SIG-M5 (cell line): ENCODE measurements at places on chromosomes 12 and 14.

DNA sequence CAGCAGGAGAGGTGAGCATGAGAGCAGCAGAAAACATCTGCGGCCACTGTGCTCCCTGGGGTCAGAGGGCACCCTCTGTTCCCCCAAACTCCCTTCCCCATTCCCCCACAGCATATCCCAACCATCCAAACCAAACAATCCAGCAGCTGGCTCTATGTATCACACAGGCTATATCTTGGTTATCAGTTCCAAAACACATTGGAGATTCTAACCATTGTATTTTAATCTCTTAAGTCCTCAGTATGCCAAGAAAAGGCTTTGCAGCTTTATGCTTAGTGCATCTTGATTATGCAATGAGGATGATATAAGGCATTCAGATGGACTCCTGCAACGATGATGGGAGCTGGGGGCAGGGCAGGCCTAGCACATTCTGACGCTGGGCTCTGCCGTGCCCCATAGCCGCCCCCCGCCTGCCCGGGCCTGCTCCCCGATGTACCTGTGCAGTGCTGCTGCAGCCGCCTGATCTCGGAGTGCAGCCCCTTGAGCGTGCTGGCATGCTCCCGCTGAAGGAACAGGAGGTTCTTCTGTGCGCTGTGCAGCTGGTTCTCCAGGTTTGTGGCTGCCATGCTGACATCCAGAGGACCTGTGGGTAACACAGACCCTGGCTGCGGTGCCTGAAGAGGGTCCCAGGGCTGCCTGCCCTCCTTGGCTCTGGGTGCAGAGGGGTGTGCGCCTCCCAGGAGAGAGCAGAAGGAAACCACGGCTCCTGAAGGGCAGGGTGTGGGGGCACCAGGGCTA lies 29.6 kb downstream of the CCDC92 start:
- no peak for DNase-seq

DNA sequence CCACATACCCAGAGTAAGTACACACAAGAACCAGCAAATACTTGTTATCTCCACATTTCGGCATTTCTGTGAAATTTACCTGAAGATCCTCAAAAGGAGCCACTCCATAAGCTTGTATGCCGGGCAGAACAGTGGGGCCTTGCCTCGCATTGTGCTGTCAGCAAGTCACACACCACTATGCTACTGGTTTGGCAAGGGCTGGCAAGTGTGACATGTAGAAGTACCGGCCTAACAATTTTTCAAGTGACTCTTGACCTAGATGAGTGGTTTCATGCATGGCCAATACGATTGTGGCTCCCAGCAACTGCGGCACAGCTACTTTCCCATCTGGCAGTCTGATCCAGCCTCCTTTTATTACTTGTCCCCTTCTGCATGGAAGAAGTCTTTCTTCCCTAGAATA lies 69.8 kb downstream of the GAS2L3 start:
- no peak for DNase-seq

DNA sequence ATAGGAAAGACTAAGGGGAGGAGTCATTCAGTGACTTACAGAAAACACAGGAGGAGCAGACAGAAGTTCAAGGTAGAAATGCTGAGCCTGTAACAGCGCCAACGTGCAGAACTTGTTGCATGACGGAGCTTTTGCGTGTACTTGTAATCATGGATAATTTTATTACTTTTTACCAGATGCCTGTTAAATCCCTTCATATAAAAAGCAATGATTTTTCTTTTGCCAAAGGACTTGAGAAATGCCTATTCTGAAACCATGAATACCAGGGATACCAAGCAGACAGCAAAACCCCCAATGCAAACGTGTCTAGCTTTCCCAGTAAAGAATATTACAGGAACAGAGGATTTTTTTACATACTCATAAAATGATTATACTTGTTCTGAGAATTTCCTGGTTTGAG lies 163.6 kb upstream of the GSC start:
- no peak for DNase-seq

- DNase-seq, result no peak
These were observed 5.2 kb upstream of the KRT85 start for GRCh38 chr12:52372216-52373154.

- DNase-seq, result no peak
These were observed 18.4 kb downstream of the RACGAP1 start for GRCh38 chr12:50006754-50007442.

DNA sequence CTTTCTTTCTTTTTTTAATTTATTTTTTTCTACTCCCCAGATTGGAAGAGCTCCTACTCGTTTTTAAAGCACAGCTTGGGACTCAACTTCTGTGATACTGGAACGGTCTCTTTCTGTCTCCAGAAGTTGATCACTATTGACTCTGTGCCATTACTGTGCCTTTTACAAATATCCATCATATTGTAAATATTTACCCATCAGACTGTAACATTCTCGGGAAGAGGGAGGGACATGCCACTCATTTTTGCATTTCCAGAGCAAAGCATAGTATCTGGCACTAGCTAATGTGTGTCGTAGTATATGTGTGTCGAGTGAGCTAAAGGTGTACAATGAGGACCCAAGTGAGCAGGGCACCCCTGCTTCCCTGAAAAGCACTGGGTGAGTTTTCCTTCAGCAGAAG lies 24.0 kb upstream of the GSG1 start:
- DNase-seq, result no peak

DNA sequence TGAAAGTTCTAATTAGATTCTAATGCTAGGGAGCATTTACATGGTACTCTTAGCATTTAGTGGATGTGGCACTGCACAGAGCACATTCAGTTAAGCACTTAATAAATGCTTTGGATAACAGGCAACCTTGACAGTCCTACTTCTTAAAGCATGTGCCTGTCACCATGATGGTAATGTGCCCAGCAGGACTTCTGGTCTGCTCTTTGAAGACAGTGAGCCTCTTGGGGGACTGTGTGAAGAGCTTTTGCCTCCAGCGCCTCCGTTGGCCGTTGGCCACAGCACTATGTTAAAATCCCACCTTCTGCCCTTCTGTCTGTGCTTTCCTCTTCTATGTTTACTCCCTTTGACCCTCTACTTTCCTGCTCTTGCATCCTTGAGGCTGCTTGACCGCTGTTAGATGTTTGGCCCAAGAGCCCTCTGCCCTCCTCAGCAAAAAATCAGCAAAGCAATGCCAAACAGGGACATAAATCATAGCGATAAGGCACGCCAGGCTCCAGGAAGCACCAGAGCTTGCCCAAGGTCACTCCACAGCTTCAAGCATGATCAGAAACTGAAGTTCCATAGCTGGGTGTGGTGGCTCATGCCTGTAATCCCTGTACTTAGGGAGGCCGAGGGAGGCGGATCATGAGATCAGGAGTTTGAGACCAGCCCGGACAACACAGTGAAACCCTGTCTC lies 8.3 kb downstream of the CDKL1 start:
- DNase-seq, result no peak

GRCh38 chr12:128445415-128446127 lies 178.6 kb downstream of the TMEM132C start:
- no peak for DNase-seq
